ENCODE measurements at places on chromosomes 2 and 18. TPM values are rescaled to one million over a fixed set of nuclear protein-coding genes. Genes with fewer than 3 reads are reported as not detected.

DNA sequence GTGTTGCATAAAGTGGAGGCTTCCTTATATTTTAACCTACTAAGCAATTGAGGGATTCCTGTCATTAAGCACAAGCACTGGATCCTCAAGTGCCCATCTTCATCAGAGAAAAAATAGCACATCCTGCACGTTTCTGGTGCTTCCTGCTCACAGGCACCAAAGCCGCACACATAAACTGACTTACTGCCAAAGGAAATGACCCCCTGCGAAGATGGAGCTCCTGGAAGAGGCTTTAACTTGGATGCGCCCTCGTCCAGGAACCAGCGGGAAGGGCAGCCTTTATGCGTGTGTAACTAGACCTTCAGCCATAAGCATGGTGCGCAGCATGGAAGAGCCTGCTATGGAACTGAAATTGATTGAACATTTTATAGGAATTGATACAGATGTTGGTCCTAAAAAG is 188.7 kb downstream of the FTCDNL1 start:
- no peak for DNase-seq

DNA sequence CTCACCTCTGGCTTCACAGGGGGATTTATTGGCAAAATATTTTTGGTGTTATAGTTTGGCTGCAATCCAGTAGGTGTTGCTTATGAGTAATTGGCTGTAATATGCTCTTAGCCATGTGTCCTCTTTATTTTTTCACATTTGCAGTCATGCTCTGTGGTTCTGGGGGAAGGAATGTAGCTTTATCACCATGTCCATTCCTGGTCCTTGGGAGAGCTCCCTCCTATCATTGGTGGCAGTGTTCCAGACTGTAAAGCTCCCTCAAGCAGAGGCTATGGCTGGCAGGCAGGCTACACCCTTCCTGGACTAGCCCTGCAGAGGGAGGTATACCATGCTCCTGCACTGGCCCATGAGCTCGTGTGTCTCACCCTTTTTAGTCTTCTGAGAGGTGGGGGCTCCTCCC is 120.0 kb upstream of the FSIP2 start:
- no peak for DNase-seq

DNA sequence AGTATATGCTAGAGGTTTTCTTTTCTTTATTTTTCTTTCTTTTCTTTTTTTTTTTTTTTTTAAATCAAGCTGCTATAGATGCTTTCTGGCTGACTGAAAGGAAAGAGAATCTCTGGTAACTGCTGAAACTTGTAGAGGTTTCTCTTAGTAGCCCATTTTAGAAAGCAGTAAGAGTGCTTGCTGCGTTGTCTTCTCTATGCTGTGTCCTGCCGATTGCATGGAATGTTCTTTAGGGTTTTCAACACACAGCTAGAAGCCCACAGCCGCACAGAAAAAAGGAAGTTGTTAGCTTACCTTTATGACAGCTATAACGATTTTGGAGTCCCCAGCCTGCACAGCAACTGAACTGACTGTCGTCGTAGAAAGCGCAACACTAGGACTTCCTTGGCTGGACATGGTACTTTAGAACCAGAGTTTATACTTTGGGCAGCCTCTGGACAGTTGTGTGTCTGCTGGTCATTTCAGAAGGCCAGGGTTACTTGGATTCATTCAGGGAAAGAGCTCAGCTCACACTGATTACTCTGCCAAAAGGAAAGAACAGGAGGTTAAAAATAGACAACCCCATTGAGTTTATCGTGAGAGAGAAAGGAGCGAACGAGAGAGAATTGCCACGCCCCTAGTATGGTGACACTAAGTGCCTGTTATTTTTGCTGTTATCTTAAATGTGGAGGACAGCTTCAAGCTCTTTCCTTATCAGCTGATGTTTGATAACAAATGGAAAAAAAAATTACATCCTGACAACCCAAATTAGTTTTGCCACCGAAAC is at the start of gene CCDC141:
CCDC141 (minus strand) TSS at position 592 of the 766 bp plus-strand sequence; CDS start at position 396, 196 bp downstream.
- DNase-seq: no peak

- no peak for DNase-seq
Observed at GRCh38 chr2:32450851-32451250, 94.0 kb downstream of the BIRC6 start.

DNA sequence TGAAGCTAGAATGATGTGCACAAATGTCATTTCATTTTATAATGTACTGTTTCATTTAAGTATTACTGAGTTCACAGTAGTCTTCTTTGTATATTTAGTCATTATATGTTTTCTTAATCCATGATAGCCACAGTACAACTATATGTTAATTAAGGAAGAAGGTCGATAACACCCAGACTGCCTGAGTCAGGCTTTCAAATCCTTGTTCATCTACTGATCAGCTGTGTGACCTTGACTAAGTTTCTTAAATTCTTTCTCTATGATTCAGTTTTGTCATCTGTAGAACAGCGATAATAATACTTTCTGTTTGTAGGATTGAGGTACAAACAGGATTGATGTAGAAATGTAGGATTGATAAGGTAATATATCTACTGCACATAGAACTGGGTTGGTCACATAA is 5.4 kb downstream of the GCC2 start:
- no peak for DNase-seq

DNA sequence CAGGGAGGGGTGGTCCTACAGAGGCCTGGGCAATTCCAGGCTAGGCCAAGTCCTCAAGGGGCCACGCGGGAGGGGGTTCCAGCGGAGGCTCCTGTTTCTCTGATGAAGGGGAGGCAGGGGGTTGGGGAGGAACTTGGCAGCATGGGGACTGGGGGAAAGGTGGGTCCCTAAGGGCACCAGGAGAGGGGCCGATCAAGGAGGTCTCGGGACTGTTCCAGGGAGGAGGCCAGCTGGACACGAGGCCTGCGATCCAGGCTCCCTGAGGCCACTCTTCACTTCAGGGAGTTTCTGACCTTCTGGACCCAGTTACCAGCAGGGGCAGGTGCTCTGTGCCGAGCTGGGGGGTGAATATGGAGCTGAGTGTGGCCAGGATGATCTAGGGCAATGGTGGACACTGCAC is 71.5 kb downstream of the ASB1 start:
- peak; percentile 75 for DNase-seq

DNA sequence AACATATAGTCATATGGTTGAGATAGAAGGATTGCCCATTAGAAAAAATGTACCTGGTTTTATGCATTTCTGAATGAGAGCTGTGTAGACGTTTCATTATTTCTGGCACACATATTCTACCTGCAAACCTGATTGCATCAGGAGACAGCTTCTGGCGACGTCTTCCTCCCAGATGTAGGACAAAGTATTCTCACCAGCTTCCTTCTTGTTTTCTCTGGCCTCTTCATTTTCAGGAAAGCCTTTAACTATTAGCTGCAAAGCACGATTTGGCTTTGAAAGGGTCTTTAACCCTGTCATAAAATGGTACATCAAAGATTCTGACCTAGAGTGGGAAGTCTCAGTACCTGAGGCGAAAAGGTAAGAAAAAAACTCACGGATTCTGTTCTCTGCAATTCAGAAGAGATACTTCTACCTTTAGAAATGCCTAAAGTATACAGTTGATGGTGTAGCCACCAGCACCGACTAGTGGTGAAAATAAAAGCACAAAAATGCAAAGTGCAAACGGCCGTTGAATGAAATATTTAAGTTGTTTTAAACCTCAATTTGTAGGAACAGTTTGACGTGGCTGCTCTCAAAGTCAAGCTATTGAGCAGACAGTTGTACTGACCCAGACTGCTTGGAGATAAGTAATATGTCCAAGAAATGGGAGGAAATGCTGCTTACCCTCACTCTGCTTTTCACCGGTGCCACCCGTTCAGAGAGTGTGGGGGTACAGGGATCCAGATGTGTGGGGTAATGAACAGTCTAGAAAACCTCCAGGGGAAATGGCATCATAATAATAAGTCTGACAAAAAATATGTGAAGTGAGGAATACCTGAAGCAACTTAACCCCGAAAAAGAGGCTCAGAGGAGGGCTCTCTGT is 20.2 kb downstream of the IL18RAP start:
- no peak for DNase-seq

- no peak for DNase-seq
Observed at GRCh38 chr2:178237488-178238153, 43.3 kb downstream of the OSBPL6 start.

GRCh38 chr2:24791452-24791851 is 1.7 kb downstream of the PTRHD1 start:
- no peak for DNase-seq

DNA sequence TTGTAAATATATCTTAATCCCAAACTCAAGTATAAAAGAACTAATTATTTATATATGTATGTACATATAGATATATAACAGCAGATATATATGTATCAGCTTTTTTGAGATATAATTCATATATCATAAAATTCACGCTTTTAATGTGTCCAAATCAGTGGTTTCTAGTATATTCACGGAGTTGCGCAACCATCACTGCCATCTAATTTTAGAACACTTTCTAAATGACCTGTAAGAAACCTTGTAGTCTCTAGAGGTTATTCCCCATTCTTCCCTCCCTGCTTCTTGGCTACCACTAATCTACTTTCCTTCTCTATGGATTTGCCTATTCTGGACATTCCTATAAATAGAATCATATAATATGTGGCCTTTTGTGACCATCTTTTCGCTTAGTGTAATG is 163.5 kb upstream of the TCF4 start:
- no peak for DNase-seq

- no peak for DNase-seq
Observed at GRCh38 chr2:74552914-74553811, 579 bp downstream of the LOXL3 start.

- DNase-seq: no peak
Observed at GRCh38 chr2:115119086-115119485, 676.6 kb downstream of the DPP10 start.

- DNase-seq: no peak
Observed at GRCh38 chr2:58425368-58425767, 184.2 kb upstream of the FANCL start.

GRCh38 chr2:223235986-223236385 is 184.0 kb downstream of the KCNE4 start:
- DNase-seq: no peak

DNA sequence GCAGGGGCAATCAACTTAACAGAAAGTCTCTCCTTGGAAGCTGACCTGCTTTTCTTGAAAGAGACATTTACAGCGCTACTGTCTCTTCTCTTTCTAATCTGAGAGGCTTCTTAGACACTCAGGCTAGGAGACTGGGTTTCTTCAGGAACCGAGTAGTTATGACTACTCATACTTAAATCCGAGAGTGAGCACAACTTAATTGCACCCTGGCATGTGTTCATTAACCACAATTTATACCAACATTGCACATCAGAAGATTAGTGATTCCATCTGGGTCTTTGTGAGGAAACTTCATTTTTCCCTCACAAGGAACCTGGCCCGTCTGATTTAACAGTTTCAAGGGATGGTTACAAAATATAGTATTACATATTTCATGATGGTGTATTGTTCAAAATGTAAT is 176.9 kb downstream of the UBE2E3 start:
- no peak for DNase-seq

DNA sequence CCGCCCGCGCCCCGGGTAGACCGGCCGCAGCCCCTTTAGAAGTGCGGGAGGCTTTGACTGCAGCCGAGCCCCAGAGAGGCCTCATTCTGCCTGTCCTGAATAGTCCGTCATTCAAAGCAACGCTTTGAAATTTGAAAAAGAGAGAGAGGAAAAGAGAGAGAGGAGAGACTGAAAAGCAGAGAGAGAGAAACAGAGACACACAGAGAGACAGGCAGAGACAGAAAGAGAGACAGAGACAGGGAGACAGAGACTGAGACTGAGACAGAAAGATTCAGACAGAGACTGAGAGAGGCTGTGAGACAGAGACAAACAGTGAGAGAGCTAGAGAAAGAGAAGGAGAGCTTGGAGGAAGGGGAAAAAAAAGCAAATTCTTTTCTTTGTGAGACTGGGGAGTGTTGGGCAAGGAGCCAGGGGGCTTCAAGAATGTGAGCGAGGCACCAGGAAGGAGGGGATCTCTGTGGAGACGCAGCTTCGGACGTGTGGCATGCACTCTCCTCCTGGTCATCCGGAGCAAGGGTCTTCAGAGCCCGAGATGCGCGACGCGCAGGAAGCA is 73.1 kb downstream of the MYCN start:
- no peak for DNase-seq

- no peak for DNase-seq
Observed at GRCh38 chr2:60070196-60070595, 483.3 kb downstream of the BCL11A start.

DNA sequence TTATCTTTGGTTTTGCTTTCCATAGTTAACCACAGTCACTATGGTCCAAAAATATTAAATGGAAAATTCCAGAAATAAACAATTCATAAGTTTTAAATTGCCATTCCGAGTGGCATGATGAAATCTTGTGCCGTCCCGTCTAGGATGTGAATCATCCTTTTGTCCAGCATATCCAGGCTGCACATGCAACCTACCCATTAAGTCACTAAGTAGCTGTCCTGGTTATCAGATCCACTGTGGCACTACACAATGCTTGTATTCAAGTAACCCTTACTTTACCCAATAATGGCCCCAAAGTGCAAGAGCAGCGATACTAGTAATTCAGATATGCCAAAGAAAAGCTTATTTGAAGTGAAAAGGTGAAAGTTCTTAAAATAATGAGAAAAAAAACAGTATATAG is 10.7 kb downstream of the USP34 start:
- no peak for DNase-seq

DNA sequence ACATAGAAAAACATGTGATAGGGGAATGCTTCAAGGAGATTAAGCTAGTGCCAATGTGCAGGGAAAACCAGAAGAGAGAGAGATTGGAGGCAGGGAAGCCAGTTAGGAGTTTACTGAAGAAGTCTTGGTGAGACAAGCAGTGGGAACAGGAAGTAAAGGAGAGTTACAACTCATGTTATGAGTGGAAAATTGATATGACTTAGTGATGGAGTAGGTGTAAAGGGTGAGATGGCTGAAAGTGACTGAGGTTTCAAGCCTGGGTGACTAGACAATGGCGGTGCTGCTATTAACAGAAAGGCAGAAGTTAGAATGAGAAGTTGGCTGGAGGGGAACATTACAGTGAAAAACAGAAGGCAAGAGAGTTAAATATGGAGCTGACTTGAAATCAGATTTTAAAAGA is 16.5 kb downstream of the DOK1 start:
- DNase-seq: no peak

DNA sequence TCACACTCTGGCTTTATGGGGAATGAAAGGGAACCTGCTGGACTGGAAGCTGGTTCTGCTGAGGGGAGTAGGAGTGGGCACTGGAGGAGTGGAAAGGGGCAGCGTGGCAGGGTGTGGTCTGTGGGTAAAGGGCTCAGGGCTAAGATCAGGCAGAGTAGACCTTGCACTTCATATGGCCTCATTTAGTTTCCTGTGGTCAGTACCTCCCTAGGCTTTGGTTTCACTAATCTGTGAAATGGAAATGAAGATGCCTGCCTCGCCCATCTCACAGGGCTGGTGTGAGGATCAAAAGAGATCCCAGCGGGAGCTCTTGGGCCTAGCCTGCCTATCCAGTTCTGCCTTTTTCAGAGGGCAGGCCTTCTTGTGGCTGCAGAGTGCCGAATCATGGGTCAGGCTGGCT is 208.7 kb downstream of the LOXHD1 start:
- DNase-seq: no peak

The C2orf66 gene
- total RNA-seq: 0.13 TPM

The AGAP1 gene
- 13.7 TPM for total RNA-seq

The TPO gene
- 5.9 TPM for total RNA-seq

The COPS9 gene
- 120 TPM for total RNA-seq

The NT5DC4 gene
- total RNA-seq: not detected

The CFAP65 gene
- not detected for total RNA-seq

The LYPD1 gene
- total RNA-seq: not detected

The ABCG5 gene
- total RNA-seq: not detected

The PTPRM gene
- 41.8 TPM for total RNA-seq

The ICOS gene
- total RNA-seq: not detected

The MOGAT1 gene
- not detected for total RNA-seq

The ZAP70 gene
- total RNA-seq: 1.4 TPM

The IL1B gene
- total RNA-seq: 0.47 TPM

The SERPINB3 gene
- 66.5 TPM for total RNA-seq

Measured in lower leg skin (tissue), 4 donors.